ENCODE measurements at places on chromosomes 1 and 21.

DNA sequence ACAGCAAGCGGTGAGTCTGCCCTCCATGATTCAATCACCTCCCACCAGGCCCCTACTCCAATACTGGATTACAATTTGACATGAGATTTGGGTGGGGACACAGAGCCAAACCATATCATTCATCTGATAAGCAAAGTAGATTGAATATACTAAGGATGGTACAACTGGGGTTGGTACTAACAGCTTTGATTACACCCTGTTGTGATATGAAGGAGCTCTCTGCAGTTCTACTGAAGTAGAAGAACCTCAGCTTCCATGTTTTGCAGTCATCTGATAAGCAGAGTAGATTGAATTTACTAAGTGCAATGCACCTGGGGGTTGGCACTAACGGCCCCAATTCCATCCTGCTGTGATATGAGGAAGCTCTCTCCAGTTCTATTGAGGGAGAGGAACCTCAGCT is 31.1 kb downstream of the RWDD3 start:
- DNase-seq = no peak

- no peak for DNase-seq
Observed at GRCh38 chr1:58855274-58856165, 71.7 kb upstream of the JUN start.

DNA sequence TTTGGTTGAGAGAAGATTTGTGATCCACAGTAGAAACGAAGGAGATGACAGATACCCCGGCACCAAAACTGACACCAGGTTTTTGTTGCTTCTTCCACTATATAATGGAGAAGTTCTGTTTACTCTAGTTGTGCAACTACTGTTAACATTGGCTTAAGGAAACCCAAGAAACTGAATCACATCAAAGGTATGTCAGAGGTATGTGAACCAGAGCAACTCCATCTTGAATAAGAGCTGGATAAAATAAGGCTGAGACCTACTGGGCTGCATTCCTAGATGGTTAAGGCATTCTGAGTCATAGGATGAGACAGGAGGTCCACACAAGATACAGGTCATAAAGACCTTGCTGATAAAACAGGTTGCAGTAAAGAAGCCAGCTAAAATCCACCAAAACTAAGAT is 173.7 kb upstream of the CAMK1G start:
- no peak for DNase-seq

- DNase-seq = peak; percentile 15
Observed at GRCh38 chr1:236142253-236143103, at the start of gene GPR137B. TSS of gene GPR137B (plus strand) at chr1:236142539. CDS start at chr1:236142623, 84 bp downstream.

GRCh38 chr1:107432108-107432507 is 291.3 kb downstream of the NTNG1 start:
- DNase-seq = no peak

- peak; percentile 56 for DNase-seq
Observed at GRCh38 chr1:175146529-175147213, 45.9 kb downstream of the KIAA0040 start.

- DNase-seq = no peak
Observed at GRCh38 chr1:167149793-167150491, 56.1 kb downstream of the STYXL2 start.

DNA sequence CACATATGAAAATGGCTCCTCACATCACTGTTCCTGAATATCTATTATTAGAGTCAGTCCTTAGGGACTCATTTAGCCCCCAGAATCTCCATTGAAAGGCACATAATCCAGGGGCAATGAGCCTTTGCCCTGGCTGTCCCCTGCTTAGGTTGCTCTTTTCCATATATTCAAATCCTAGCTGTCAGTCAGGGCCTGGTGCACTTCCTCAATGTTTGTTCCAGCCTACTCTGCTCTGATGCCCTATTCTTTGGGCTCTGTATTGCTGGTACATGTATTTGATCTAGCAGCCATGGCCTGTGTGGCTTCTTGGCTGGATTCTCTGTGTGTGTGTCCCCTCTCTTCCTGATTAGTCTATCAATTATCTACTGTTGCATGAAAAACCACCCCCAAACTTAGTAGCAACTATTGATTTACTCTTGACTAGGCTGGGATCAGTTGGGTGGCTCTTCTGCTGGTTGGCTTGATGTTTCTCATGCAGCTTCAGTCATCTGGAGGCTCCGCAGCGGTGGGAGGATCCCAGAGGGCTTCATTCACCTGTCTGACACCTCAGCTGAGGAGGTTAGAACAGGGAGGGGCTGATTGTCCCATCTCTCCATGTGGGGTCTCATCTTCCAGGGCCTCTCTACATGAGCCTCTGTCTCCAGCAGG is 107.5 kb downstream of the DTL start:
- no peak for DNase-seq

DNA sequence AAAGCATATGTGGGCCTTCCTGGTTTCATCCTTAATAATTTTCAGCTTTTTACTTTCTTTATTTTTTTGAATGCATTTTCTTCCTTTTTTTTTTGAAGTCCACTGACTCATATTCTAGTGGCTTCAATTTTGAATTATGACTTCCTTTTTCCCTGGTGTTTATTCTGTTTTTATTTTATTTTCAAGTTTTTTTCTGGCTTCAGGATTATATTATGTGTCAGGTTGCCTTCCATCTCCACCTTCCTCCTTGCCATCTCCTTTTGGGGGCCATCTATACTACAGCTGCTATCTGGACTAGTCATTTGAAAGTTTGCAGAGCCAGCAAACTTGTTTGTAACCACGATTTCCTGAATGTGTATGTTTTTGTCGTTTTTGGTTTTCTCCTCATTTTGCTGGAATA is 117.6 kb downstream of the LEPR start:
- no peak for DNase-seq

DNA sequence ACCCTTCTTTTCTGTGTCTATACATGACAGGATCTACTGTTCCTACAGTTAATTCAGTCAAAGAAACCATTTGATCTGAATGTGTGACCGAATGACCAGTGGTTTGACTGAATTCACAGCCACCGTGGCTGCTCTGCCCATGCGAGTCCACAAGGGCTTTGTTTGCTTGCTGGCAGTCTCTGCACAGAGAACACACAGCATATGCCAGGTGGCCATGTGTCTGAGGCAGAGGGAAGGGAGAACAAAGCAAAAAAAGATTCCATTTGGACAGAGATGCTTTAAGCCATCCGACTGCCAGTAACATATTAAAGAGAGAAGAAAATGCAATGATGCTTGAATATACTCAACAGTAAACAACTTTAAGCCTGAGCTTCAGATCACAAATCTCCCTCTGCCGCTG is 737.8 kb upstream of the CXADR start:
- DNase-seq = no peak

DNA sequence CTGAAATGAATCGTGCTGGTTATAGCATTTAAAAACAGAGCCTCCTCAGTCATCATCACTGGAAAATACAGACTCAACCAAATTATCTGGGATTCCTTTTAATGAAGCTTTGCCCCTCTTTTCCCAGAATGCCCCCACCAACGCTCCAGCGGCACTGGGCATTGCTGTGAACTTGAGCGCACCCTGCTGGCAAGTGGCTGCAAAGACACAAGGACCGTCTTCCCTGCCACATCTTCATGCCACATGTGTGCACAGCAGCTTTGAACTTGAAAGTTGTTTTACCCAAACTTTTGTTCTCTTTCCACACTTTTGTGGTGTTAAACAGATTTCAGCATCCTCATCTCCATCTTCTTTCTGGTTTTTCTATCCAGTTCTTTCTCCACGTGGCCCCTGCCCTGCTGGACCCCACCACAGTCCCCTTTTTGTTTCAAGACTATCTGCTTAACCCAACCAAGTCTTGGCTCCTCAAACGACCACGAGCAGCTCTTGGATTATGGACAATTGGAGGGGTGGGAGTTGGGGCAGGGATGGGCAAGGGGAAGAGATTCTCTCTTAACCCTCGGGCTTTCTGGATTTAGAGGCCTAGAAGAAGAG is 12.8 kb upstream of the LMX1A start:
- DNase-seq = peak; percentile 32

- DNase-seq = no peak
Observed at GRCh38 chr1:30523055-30524020, 200.0 kb downstream of the MATN1 start.

- DNase-seq = no peak
Observed at GRCh38 chr1:237705462-237705861, 185.3 kb downstream of the ZP4 start.

GRCh38 chr1:115873184-115873583 is 32.3 kb upstream of the NHLH2 start:
- no peak for DNase-seq

GRCh38 chr1:79110749-79111148 is 104.2 kb upstream of the ADGRL4 start:
- no peak for DNase-seq

DNA sequence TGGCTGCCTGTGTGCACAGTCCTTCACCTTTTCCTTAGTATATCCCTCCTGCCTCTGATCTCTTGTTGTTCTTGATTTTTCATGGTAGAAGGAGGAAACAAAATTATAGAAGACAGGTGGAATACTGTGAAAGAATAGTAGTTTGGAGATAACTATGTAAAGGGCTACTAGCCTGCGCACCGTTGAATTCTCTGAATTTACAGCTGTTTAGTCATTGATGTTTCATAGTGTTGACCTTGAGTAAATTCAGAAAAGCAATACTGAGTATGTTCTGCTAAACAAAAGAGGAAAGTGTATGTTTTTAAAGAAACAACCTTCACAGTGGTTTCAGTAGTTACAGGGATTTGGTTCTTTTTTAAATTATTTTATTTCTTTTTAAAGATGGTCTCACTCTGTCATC is 18.1 kb downstream of the CAMTA1 start:
- no peak for DNase-seq

GRCh38 chr1:245051349-245052221 is 103.2 kb upstream of the KIF26B start:
- no peak for DNase-seq

- no peak for DNase-seq
Observed at GRCh38 chr1:28981210-28981609, 66.8 kb downstream of the EPB41 start.

DNA sequence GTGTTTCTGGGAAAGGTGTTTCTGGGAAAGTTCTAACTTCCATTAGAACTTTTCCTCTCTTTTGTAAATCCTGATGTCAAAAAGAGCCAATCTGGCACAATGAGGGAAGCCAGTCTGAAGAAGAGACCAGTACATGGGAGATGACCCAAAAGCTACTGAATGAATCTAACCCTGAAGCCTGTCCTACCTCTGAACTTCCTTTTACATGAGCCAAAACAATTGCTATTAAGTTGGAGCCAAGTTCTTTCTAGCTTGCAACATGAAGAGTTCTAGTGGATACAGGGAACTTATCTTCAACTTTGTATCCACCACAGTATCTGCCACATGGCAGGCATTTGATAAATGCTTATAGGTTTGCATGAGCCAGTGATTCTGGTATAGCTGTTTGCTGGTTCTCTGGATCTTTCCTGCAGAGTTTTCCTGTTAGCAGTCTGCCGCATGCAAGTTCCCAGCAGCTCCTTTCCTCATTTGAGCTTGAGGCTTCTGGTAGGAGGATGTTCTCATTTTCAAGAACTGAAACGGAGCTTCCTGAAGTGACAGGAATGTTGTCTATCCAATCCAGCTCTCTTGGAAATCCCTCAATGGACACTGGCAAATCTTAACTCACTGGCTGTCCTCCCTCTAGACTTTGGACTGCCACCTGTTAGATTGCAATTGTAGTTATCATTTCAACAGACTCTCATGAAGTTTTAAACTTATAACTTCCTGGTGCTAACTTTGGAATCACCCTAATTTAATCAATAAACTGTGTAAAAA is 73.1 kb upstream of the LPGAT1 start:
- DNase-seq = no peak

DNA sequence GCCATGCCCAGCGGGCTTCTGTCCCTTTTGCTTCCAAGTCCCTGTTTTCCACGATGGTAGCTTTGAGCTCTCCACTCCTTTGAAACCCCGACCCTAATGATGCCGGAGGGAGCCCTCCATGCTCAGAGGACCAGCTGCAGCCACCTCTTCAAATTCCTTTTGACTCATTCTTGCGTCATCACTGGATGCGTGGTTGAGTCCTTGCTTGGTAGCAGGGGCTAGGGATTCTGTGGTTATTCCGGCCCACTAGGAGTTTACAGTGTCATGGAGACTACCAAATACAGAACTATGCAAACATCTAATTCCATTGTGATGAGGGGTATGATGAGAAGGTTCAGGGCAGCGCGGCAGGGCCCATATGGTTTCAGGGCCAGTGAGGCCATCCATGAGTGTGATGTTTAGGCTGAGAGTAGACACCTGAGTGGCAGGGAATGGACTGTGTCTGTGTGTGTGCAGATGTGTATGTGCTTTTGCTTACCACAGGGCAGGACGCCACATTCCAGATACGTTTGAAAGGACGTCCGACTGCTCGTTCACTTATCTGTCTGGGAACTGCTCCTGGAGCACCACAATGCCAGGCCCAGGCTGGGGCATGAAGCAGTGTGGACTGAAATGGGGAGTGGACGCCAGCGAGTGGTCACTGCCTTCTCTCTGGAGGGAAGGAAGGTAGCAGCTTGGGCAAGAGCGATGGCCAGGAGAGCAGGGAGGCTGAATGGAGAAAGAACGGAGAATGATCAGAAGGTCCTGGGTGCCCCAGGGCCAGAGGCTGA is 30.4 kb upstream of the ZBTB21 start:
- peak; percentile 62 for DNase-seq

GRCh38 chr1:39965044-39965443 is 10.1 kb downstream of the MFSD2A start:
- DNase-seq = no peak

- no peak for DNase-seq
Observed at GRCh38 chr1:54465351-54465811, 59.2 kb upstream of the SSBP3 start.

GRCh38 chr1:45617618-45618017 is 6.2 kb downstream of the CCDC17 start:
- DNase-seq = no peak

- DNase-seq = peak; percentile 56
Observed at GRCh38 chr1:192476802-192477298, 98.7 kb upstream of the RGS1 start.

Data from SHP77 (cell line).